ENCODE measurements at places on chromosomes 13 and 19.

GRCh38 chr19:39830406-39830805 is 3.6 kb downstream of the DYRK1B start:
- no peak for DNase-seq

GRCh38 chr13:66415444-66415843 is 814.7 kb downstream of the PCDH9 start:
- DNase-seq, result no peak

DNA sequence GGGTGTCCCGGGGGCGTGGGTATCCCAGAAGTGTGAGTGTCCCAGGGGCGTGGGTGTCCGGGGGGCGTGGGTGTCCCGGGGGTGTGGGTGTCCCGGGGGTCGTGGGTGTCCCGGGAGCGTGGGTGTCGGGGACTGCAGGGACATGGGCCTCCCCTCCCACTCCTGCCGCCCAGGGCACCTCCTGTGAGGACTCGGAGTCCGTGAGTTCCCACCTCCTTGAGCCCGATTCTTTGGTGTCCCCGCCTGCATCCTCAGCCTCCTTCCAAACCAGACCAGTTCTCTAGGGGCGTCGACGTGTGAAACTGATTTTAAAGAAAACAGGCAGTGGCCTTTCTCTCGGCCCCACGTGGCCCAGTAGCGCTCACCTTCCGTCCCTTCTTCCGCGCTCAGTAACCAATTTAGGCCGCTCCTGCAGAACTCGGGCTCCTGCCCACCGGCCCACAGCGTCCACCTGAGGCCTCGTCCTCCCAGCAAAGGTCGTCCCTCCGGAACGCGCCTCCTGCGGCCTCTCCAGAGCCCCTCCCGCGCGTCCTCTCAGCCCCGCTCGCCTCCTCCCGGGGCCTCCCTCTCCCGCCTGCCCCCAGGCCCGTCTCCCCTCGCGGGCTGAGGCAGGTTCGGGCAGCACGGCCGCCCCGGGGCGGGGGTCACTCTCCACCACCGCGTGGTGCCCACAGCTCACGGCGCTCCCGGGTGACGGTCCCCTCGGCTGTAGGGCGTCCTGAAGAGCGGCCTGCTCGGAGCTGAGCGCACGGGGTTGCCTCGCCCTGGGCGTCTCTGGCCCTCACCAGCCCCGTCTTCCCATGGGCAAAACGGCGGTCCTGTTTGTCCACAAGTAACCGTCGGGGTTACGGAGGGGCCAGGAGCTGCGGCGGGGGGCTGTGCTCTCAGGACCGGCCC is 3.8 kb downstream of the F7 start:
- DNase-seq, result no peak

- DNase-seq, result no peak
Measured at GRCh38 chr19:35346193-35347052, 1.3 kb upstream of the FFAR1 start.

DNA sequence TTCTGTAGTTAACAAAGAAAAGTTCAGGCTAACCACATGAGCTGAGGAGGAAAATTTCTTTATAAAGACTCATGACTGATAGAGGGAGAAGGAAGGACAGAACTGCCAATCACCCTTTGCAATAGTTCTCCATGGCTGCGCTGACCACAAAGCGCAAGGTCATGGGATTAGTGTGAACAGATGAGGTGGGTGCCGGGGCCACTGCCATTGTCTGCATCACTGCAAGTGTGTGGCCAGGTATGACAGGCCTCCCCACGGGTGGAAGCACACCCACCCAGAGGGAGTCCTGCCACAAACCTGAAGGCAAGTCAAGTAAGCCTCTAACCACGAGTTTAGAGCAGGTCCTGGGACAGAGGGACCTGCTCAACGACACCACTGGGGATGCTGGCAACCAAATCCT is 128.1 kb downstream of the TUBA3C start:
- DNase-seq, result no peak

Data from cortex of kidney (tissue), 1 donor.